ENCODE measurements at places on chromosomes 5 and 9.

DNA sequence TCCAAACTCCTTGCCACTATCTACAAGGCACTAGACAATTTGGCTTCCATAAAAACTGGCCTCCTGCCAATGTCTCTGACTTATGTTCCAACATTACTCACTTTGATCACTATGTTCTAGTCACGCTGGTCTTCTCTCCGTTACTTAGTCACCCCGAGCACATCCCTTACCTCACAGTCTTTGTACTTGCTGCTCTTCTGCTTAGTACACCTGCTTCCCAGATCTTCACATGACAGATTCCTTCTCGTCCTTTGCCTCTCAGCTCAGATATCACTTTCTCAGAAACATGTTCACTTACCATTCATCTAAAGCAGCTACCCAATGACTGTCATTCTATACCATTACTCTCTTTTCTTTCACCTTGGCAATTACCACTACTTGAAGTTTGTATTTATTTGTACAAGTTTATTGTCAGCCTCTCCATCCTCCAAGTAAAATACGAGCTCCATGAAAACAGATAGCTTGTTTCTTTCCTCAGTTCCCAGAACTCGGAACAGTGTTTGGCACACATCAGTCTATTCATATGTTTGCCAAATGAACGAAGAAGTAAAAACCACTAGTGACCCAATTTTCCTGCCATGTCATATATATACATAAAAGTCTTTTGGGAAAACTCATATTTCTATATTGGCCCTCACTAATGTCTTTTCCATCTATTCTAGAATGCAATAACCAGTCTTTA lies 5.9 kb upstream of the SLC22A5 start:
- peak; percentile 80 for DNase-seq

- no peak for DNase-seq
These were observed 357.8 kb downstream of the TMEM167A start for GRCh38 chr5:82719368-82719767.

DNA sequence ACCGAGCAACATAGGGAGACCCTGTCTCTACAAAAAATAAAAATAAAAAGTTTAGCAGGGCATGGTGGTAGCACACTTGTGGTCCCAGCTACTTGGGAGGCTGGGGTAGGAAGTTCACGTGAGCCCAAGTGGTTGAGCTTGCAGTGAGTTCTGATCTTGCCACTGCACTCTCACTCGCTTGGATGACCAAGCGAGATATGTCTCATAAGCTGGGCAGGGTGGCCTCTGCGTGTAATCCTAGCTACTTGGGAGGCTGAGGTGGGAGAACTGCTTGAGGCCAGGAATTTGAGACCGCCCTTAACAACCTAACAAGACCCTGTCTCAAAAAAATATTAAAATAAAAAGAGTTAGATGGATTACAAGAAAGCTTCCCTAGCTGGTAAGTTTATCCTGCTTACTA lies 32.5 kb downstream of the RASA1 start:
- DNase-seq = no peak

GRCh38 chr5:40838086-40838485 lies 3.1 kb upstream of the RPL37 start:
- DNase-seq = no peak

DNA sequence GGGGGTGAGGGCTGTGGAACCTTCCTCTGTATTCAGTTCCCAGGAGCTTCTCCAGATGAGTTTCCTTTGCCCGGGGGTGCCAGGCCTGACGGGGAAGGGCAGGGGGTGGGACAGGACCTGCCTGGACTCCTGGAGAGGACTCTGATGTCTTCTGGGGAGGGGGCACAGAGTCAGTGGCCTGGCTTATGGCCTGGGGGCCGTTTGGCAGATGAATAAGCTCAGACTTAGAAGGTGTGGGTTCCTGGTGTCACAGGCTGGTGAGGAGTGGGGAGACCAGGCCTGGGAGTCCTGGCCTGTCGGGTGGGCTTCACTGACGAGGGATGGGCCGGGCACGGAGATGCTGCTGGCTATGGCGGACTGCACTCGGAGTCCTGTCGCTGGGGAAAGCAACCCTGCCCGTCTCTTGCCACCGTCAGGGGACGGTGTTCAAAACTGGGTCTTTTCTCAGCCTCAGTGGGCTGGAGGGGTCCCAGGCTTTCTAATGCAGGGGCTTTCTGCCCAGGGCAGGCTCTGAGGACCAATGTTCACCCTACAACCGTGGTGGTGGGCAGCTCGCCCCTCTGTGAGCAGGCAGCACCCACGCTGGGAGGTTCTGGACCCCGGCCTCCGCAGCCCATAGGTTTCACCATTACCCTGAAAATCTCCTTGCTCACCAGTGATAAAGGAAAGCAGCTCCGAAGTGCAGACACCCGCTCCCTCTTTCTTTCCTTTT lies 16.2 kb downstream of the COL5A1 start:
- DNase-seq = no peak

- no peak for DNase-seq
These were observed 260.4 kb downstream of the ARL15 start for GRCh38 chr5:54049963-54050362.

DNA sequence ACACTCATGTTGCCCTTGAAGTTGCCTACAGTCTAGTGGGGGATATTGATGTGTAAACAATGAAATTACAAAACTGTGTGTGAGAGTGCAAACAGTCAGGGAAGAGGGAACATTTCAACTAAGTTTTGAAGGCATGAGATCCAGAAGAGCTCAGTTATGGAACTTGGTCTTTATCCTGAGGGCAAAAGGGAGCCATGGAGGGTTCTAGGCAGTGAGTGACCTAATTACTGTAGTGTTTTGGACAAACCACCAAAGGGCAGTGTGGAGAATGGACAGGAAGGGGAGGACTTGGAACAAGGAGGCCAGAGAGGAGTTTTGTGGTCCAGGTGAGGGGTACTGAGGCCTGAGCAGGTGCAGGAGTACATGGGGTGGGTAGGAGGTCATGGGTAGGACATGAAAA lies 143.7 kb upstream of the SMIM23 start:
- DNase-seq = no peak

GRCh38 chr5:1923766-1924165 lies 41.0 kb upstream of the IRX4 start:
- no peak for DNase-seq

DNA sequence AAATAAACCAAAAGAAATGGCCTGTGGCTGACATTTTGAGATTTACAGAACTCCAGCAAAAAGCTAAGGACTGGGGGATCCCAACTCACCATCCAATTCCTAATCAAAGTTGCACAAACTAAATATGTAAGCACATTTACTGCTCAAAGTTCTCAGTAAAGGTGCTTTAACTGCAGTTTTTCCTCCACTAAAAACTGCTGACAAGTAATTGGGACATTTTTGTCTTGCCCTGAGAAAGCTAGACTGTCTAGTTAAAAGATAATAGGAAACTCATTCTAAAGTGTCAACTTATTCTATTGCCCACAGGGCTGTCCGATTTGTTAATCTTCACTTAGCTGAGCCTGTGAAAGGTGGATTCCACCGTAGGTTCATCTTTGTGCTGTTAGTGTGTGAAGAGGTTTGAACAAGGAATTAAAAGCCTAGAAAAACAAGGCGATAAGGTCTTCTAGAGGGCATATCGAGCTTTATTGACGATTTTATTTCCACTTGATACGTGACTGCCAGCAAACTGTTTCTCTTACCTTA lies 1.0 kb downstream of the DOCK8 start:
- no peak for DNase-seq

DNA sequence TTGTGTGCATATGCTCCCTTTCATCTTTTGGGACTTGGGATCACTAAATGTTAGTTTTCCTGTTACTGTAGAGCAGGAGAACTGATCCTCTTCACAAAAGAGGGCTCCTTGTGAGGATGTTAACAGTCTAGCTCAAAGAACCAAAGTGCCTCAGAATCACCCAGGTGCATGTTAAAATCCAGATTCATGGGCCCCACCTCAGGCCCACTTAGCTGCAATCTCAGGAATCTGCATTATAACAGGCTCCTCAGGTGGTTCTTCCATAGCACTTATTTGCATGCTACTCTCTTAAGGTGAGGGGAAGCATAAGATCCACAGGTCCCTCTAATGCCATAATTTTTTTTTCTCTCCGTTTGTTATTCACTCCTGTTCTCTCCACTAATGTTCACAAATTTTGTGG lies 14.8 kb upstream of the MEF2C start:
- no peak for DNase-seq

DNA sequence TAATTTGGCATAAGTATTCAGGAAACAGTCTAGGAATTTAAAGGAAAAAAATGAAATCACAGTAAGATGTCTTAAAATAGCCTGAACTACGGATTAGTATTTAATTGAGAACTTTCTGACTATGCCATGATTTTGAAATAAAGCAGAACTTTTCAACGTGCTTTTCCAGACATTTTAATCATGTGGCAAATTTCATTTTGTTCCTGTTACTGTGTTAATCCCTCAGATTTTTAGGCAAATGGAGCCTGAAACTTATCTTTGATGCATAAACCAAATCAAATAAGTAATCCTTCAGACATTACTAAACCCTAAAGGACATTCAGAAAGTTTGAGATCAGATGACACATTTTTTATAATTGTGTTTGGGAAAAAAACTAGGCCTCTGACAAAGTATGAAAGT lies 75.7 kb downstream of the FBN2 start:
- DNase-seq = no peak

GRCh38 chr9:19200229-19200628 lies 30.3 kb upstream of the DENND4C start:
- DNase-seq = no peak

GRCh38 chr9:135544981-135545635 lies 818 bp upstream of the OBP2A start:
- no peak for DNase-seq

GRCh38 chr5:3424946-3425345 lies 170.7 kb upstream of the IRX1 start:
- no peak for DNase-seq

GRCh38 chr5:42676362-42676761 lies 80.3 kb upstream of the CCDC152 start:
- no peak for DNase-seq

GRCh38 chr5:26691486-26691885 lies 346.9 kb downstream of the CDH9 start:
- DNase-seq = no peak

GRCh38 chr5:56003679-56004078 lies 8.9 kb upstream of the IL6ST start:
- peak; percentile 45 for DNase-seq

GRCh38 chr5:52560366-52560765 lies 227.3 kb upstream of the ITGA1 start:
- DNase-seq = peak; percentile 36

DNA sequence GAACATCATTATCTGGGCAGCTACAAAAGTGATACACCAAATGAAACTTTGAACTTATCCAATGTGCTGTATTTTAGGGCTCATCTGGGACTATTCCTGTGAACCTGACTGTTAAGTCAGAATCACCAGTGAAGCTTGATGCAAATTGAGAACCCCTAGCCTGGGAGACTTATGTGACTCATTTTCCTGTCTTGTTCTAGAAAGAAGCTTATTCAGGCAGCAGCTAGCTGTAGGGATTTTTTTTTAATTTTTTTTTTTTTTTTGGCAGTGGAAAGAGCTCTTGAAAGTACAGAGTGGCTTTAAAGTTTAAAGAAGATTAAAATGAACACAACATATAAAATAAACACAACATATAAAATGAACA lies 81.1 kb upstream of the TNFAIP8 start:
- no peak for DNase-seq

DNA sequence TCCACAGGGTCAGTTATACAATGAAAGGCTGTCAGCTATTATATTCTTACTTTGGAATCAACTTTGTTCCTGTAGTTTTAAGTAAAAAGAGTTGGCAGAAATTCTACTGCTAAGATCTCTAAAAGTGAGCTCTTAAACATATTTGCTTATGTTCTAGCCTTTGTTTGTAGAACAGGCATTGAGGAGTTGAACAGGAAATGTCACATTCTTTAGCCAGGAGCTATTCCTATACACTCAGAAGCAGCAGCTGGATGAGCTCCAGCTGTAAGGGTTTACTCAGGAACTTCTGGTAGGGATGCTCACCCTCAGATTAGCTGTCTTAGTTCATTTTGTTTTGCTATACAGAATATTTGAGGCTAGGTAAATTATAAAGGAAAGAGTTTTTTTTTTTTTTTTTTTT lies 22.4 kb upstream of the SPINK14 start:
- no peak for DNase-seq

- DNase-seq = no peak
These were observed 68.7 kb downstream of the ARHGAP26 start for GRCh38 chr5:142838845-142839244.

- DNase-seq = no peak
These were observed 24.3 kb downstream of the LHX3 start for GRCh38 chr9:136180586-136180985.

- DNase-seq = no peak
These were observed 80.8 kb downstream of the ZNF618 start for GRCh38 chr9:113956901-113957300.

- no peak for DNase-seq
These were observed 98.6 kb downstream of the AOPEP start for GRCh38 chr9:94824913-94825610.

DNA sequence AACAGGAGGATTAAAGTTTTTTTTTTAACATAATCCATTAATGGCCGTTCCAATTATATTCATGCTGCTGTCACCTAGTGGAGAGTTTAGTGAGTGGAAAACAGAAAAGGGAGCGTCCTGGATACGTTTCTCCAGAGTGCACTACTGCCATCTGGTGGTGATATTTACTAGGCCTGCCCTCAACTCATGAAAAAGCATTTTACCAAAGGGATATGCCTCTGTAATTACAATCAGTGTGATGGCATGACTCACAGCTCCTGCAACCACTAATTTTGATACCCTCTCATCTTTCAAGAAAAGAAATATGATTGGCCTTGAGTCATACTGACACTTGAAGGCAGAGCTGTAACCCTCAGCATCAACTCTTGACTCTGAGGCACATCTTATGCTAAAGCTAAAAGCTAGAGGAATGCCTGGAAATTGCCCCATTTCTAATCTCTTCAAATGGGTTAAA lies 20.1 kb downstream of the MINAR2 start:
- DNase-seq = peak; percentile 64

- DNase-seq = no peak
These were observed 1.5 kb downstream of the CATSPER3 start for GRCh38 chr5:134969166-134969565.

GRCh38 chr5:122639864-122640263 lies 135.0 kb upstream of the SNX2 start:
- DNase-seq = no peak

- no peak for DNase-seq
These were observed 87.9 kb downstream of the NUDT12 start for GRCh38 chr5:103474677-103475076.

GRCh38 chr9:78989031-78989658 lies 582.6 kb upstream of the TLE4 start:
- DNase-seq = no peak

DNA sequence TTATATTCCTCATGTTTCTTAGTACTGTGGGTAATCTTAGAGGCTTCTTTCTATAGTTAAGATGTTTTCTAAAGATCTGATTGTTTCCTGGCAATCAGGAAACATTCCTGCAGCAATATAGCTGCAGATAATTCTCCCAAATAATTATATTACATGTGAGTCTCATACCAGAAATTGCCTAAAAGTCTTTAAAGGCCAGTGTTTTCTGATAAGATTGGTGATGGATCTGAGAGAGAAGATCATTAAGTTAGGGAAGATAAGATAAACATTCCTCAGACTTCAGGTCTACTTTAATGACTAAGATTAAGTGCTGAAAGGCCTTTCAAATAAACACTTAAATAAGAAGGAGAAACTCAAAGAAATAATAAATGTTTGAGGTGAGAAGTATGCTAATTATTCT lies 107.7 kb upstream of the DAB2 start:
- no peak for DNase-seq

GRCh38 chr5:55159763-55160492 lies at the start of gene GPX8:
GPX8 (plus strand) TSS chr5:55160171; CDS start chr5:55160193, 22 bp downstream.
- peak; percentile 31 for DNase-seq

All from NCI-H446 treated with DMSO at 0.1 percent for 48 hours (cell line).